ENCODE measurements at places on chromosomes 3 and 15.

DNA sequence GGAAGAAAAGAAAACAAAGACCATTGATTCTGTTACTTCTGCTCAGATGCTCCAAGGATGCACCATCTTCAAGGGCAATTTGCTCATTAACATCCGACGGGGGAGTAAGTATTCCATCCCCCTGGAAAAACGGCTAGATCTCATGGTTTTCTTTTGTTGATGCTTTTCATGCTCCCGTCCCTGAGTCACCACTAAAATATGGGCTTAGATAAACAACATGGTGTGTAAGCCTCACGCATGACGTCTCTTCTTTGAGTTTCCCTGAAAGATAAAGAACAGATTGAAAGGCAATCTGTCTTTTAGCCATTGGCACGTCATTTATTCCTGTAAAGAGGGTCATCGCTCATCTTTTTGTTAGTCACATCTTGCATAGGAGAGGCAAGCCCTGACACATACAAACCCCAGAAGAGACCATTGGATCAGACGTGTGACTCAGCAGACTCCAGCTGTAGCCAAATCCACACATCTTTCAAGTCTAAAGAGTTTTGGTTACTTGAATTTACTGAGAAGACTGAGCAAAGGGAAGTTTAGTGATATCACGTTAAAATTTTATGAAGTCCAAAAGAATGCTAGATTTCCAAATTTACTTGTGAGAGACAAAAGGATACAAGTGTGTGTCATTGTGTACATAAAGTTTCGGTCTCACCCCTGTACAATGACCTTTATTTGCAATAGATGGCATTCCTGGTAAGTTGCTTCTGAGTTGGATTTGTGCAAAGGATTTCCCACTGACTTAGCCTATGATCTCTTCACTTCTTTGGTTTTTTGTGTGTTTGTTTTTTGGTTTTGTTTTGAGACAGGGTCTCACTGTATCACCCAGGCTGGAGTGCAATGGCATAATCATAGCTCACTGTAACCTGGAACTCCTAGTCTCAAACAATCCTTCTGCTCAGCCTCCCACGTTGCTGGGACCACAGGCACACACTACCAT, 110.5 kb downstream of the PGPEP1L start:
- DNase-seq, result no peak

DNA sequence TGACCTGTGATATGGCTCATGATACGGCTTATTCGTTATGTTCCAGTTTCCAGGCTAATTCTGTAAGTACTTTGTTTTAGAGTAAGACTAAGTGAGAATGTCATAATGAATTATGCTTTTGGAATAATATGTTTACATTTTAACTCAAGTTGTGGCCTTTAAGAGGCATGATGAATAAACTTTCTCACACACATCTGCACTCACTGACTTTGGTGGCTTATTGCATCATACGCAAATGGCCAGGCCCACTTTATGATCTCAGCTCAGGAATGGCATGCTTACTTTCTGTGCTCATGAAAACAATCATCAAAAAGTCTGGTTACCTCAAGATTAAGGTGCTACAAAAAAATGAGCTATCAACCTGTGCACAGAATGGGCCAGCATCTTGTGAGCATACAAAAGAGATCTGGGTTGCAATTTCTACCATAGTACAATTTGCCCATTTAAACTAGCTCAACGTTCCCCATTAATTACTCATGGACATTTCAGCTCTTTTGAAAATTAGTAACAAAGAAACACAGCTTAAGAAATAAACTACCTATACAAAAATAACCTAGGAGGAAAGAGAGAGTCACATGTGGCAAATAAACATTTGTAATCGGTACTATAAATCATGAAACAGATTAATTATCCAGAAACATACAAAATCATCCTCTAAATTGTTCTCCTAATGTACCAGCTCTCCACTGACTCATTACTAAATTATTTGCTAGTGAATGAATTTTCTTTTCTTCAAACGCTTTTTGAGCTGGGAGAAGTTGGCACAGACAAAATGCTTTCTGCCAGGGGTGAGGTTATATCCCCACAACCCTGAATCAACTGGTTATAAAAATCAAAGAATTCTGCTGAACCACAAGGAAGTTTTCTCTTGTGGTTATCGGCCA, 439.0 kb upstream of the ADAMTS9 start:
- no peak for DNase-seq

DNA sequence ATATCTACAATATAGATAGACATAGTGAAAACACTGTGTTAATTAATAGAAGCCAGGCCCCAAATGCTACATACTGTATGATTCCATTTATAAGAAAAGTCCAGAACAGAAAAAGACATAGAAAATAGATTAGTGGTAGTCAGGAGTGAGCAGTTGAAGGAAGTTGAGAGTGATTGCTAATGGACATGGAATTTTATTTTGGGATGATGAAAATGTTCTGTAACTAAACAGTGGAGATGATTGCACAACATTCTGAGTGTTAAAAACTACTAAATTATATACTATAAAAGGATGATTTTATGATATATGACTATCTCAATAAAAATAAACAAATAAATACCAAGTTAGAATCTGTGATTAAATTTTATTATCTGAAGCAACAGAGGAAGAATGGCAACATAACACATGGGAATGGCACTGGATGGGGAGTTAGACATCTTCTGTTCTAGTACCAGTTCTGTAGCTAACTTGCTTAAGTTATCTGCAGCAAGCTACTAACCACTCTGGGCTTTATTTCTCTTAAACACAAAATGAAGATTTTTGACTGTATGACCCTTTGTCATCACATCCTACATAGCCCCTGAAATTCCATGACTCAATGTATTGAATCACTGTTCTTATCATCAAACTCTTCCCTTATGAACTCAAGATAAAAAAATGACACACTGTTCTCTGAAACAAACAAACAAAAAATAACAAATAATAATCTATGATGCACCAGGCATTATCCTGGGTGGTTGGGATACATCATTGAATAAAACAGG, 612.7 kb downstream of the TBL1XR1 start:
- DNase-seq, result no peak

DNA sequence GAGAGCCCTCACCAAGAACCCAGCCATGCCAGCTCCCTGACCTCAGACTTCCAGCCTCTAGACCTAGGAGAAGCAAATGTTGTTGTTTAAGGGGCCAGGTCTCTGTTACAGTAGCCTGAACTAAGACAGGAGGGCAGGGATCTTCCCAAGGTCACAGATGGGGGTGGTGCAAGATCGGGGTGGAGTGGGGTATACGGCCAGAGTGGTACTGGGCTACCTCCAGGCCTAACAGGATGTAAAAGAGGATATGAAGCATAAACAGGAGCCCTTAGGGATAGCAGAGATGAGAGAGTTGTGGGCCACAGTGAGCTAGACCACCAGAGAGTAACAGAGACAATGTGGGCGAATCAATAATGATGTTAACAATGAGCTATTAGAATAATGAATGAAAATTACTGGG, 82.9 kb downstream of the TOP2B start:
- DNase-seq, result no peak

DNA sequence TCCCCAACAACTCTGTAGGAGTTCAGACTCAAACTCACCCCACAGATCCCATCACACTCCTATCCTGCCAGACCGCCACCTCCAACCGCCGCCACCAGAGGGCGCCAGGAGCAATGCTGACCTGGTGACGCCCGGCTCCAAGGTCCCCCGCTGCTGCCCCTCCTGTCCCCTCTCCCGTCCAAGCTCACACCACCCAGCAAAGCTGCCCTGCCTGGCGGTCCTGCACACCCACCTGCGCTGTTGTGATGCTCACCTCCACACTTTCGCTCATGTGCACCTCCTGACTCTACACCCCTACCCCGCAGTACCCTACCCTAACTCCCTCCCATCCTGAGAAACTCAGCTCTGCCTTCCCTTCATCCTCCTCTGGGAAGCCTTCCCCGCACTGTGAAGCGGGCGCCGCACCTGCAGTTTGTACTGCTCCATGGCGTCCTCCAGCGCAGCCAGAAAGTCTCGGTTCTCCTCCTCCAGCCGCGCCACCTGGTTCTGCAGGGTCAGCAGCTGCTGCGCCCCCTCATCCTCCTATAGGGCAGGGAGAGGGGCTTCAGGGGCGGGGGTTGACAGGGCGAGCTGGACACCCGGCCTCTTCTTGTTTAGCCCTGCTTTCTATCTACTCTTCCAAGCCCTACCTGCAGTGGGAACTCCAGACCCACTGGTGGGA, 7.9 kb downstream of the KIF7 start:
- DNase-seq, result peak; percentile 29

DNA sequence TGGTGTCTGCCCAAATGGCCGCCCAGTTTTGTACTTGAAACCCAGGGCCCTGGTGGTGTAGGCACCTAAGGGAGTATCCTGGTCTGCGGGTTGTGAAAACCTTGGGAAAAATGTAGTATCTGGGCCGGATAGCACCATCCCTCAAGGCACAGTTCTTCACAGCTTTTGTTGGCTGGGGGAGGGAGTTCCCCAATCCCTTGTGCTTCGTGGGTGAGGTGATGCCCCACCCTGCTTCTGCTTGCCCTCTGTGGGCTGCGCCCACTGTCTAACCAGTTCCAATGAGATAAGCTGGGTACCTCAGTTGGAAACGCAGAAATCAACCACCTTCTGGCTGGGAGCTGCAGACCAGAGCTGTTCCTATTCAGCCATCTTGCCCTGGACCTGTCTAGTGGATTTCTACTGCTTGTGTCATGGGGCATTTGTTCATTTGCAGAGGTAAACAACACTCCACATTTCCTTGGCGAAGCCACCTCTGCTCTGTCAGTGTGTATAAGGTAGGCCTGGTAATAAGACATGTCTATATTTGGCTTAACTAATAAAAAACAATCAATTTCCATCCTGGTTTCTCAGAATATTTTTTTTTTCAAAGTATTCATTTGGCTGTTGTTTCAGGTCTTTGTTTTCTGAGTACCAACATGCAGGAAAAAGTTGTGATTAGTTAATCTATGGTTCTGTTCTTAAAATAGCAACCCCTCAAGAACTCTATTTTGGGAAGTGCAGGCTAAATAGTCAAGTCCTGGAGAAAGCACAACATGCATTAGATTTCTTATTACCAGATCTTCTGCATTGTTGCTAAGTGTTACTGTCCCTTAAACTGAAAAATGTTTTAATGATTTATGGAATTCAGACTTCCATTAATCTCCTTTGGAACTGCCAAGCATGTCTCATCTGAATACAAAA, 304.3 kb downstream of the ZIC1 start:
- no peak for DNase-seq

DNA sequence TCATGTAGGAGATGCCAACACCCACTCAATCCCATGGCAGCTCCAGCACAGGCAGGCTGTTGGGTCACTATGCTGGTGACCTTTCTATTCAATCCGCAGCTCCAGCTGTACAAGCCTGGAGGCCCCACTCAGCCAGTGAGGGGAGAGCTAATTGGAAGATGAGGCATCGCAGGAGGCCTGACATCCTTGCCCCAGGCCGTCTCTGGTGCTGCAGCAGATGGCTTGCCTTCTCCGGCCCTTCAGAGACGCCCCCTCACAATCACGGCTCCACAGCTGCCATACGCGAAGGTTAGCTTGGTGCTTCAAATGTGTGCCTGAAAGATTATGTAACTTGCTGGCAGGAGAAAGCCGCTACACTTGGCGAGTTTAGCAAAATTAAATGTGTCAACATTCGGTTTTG, 104.2 kb upstream of the CLSTN2 start:
- no peak for DNase-seq

DNA sequence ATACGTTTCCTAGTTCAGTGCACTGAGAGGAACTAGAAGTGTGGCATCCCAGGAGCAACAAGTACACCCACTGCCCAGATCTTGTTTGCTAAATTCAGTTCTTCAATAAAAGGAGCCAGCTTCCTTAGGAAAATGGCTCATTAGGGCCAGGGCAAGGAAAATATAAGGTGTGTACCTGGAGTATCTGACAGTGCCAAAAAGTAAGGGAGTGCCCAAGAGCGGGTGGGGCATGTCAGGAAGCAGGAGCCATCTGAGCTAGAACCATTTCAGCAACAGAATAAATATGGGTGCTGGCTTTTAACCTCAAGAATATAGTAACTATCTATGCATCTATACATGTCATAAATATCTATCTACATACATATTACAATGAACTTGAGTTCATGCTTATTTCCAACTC, 44.1 kb downstream of the SLC41A3 start:
- no peak for DNase-seq

DNA sequence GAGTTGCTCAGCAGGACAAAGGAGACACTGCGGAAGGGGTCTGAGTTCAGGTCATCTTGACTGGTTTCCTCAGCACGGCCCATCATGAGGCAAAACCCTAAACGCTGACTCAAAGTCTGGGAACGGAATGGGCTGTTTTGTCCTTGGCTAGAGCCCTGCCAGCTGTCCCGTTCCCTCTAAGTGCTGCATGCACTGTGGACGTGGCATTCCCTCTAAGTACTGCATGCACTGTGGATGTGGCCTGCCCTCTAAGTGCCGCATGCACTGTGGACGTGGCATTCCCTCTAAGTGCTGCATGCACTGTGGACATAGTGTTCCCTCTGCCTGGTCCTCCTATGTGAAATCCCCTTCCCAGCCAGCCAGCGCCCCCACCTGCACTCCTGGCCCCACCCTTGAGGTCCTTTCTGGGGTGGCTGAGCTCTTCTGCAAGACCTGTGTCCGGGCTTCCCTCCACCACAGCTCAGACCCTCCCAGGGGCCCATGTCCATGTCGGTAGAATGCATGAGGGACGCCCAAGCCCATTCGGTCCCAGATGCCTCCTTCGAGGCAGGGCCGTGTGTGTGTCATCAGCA, 36.7 kb downstream of the TM2D3 start:
- no peak for DNase-seq

DNA sequence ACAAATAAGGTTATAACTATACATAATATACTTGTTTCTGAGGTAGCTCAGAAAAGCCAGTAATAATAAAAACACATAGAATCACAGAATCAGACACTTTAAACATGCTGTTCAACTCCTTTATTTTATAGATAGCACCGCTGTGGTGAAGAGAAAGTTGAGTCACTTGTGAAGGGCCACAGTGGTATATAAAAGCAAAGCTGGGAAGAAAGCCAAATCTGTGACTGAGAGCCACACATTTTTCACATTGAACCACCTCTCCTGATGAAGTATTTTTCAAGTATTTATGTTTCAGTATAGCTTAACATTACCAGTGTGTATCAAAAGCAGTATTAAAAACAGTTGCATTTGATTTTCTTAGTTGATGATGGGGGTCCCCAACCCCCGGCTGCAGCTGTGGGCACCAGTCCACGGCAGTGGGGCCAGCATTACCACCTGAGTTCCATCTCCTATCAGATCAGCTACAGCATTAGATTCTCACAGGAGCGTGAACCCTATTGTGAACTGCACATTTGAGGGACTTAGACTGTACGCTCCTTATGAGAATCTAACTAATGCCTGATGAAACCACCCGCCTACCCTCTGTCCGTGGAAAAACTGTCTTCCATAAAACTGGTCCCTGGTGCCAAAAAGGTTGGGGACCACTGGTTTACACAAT, 46.2 kb downstream of the TBL1XR1 start:
- DNase-seq, result no peak

DNA sequence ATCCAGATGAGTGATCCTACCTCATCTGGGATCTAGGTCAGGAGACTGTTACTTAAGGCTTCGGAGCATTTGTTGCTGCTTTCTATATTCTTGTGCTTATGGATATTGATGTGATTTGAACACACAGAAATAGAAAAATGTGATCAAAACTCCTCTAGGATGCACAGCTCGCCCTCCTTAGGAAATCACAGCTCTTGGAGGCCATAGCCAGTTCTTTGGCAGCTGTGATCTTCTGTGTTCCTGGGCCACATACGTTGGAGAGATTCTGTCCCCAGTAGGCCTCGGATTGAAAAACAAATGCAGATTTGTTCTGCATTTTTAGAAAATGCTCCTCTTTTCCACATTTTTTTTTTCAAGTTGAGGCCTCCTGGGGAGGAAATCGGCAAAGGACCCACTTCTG, 437.4 kb upstream of the THBS1 start:
- DNase-seq, result no peak
